ENCODE measurements at places on chromosomes 3 and 15.

- DNase-seq = no peak
Observed at GRCh38 chr3:127900536-127900935, 14.5 kb upstream of the KBTBD12 start.

DNA sequence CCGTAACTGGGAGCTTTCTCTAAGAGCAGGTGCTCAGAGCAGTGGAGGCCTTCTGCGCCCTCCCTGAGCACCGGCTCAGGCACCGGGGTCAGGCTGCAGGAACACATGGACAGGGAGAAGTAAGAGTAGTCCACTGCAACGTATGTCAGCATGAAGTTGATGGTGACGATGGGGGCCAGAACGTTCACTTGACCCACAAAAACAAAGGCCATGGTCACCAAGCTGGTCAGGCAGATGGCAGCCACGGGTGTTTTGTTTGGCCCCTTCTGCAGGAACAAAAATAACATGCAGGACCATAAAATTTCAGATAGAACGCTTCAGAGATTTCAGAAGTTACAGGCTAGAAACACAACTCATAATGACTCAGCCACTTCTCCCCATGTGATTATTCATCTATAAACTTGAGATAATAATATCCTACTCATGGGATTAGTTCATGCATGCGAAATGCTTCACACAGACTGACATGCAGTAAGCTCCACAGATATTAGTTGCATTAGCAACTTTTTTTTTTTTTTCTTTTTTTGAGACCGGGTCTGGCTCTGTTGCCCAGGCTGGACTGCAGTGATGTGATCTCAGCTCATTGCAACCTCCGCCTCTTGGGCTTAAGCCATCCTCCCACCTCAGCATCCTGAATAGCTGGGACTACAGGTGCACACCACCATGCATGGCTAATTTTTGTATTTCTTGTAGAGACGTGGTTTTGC lies 52.2 kb upstream of the HEG1 start:
- no peak for DNase-seq

DNA sequence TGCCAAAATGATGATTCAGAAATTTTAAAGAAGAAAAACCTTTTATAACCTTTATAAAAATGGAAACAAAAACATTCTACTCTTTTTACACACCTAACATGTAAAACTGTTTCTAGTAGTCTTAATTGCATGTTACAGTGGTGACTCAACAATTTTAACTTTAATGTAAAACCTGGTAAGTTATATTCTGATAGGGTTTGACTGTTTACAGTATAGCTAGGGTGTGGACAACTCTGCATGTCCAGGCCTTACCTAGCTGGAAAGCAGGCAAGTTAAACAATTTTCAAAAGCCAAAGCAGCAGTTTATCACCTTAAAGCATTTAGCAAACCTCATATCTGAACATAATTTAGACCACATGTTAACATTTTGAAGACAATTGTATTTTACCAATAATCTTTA lies 328.5 kb downstream of the NEK10 start:
- DNase-seq = no peak

DNA sequence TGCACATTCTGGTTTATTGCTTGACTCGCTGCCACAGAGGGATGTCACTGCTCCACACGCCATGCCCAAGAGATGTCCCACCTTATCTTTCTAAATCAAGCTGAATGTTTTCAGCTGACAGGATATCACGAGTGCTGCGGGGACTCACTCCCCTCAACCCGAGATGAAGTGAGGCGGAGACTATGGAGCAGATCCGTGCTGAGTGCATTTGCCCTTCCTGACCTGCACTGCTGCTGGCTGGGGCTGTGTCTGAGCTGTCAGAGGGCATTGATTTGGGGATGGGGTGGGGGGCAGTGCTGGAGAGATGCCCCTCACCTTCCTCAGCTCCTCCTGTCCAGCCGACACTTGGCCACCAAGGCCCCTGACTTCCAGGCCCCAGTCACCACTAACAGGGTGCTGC lies 40.5 kb upstream of the CSPG4 start:
- DNase-seq = no peak

- no peak for DNase-seq
Observed at GRCh38 chr3:7543294-7543880, 682.5 kb downstream of the GRM7 start.

DNA sequence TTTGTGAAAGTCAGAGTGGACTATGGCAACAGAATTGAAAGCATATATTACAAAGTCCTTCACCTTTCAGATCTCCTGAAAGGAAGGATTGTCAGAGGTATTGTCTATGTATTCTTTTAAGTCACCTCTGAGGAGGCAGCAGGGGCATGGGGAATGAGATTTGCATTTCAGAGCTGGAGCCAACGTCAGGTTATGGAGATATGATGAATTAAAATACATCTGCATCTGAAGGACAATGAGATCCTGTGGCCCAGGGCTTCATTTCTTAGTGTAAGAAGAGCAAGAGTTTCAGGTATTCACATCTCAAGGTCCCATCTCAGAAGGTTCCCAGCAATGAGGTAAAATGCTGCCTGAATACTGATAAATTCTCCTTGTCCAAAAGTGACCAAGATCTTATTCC lies 695.8 kb downstream of the TUSC7 start:
- DNase-seq = no peak
